ENCODE measurements at places on chromosomes 3 and 15. TPM values are rescaled to one million over a fixed set of nuclear protein-coding genes. Genes with fewer than 3 reads are reported as not detected.
A peak's percentile ranks its signal among the peaks of the same experiment; 100 is the strongest.

CILP gene
- total RNA-seq: not detected

DNA sequence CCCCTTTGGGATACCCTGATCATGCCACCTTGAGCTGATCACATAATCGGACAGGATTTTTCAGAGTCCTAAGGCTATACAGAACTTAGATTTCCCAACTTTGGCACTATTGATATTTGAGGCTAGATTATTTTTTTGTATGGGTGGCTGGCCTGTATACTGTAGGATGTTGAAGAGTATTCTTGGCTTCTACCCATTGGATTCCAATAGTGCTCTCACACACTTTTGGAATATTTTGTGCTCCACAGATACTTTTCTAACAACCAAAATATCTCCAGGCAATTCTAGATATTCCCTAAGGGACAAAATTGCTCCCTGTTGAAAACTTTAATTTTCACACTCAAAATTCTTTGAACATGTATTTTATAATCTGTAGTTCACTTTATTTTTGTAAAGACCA lies 125.1 kb downstream of the ABI3BP start:
- peaks cover 12% of the 10 kb centered on the region for H3K36me3 ChIP-seq
- H3K4me1 ChIP-seq: peaks cover 67% of the 10 kb centered on the region
- DNase-seq: no peak
- no peaks in the 10 kb centered on the region for H3K27me3 ChIP-seq
- no peak overlapping the region for H3K4me3 ChIP-seq

GRCh38 chr15:67790610-67791319 lies 34.5 kb upstream of the SKOR1 start:
- peaks cover 16% of the 10 kb centered on the region for H3K4me1 ChIP-seq
- no peak for DNase-seq
- no peaks in the 10 kb centered on the region for H3K27me3 ChIP-seq
- peaks cover 14% of the 10 kb centered on the region for H3K36me3 ChIP-seq

DNA sequence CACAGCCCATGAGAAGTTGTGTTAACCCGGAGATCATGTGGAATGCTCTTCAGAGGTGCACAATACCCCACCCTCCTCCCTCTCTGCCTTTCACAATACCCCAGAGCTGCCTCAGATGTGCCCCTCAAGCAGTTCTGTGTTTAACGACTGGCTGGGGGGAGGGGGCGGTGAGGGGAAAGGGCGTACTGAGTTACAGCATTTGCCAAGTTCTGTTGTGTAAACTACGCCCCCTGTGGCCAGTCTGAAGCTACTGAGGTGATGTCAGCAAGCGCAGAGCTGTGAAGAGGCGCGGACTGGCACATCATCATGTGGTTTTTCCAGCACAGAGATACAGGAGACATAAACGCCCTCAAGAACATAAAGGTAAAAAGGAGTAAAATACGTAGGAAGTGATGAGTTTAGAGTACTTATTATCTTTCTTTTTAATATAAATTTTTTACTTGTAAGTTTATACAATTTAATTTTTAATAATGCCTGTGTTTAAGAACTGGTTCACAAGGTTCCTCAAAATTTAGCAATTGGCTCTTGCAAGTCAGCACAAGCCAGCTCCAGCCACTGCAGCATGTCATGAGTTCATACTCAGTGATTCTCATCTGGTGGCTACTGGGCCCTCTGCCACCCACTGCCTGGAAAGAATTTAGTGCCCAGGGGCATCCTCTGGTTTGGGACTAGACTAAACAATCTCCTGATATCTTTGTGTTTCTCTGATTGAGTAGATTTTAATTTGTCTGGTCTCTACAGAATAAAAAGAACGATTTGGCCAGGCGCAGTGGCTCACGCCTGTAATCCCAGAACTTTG lies 1.7 kb downstream of the EPB42 start:
- H3K4me3 ChIP-seq: no peak overlapping the region
- peak overlapping the region; percentile 44 for H3K27ac ChIP-seq
- peaks cover 39% of the 10 kb centered on the region for H3K27me3 ChIP-seq
- no peak for DNase-seq
- H3K4me1 ChIP-seq: peaks cover 15% of the 10 kb centered on the region

GRCh38 chr3:64267721-64268604 lies 42.7 kb upstream of the PRICKLE2 start:
- peaks cover 50% of the 10 kb centered on the region for H3K4me1 ChIP-seq
- no peaks in the 10 kb centered on the region for H3K27me3 ChIP-seq
- H3K36me3 ChIP-seq: peaks cover 4% of the 10 kb centered on the region
- peak overlapping the region; percentile 88 for H3K27ac ChIP-seq

DNA sequence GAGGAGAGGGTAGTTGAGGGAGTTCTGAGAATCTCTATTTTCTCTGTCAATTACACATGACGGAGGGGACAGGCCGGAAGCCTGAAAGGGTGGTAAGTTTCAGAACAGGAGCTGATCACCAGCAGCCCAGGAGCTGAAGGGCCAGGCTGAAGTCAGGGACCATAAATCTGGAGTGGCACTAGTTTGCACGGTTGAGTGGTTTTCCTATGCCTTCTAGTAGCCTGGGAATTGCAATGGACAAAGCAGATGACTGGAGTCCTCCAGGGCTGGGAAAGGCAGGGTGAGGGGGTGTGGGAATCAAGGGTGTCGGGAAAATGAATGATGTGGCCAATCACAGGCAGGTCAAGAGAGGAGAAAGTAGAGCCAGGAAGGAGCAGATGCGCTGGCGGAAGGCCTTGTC lies 72.5 kb downstream of the MAGEF1 start:
- H3K4me1 ChIP-seq: no peaks in the 10 kb centered on the region
- no peak for DNase-seq
- H3K27ac ChIP-seq: no peak overlapping the region
- H3K36me3 ChIP-seq: no peaks in the 10 kb centered on the region

SNX33 gene
- 36.7 TPM for total RNA-seq

SLC28A2 gene
- not detected for total RNA-seq
